Substantia nigra (tissue), 51 donors: ENCODE measurements at places on chromosomes 2 and 18.
A peak's percentile ranks its signal among the peaks of the same experiment; 100 is the strongest.

DNA sequence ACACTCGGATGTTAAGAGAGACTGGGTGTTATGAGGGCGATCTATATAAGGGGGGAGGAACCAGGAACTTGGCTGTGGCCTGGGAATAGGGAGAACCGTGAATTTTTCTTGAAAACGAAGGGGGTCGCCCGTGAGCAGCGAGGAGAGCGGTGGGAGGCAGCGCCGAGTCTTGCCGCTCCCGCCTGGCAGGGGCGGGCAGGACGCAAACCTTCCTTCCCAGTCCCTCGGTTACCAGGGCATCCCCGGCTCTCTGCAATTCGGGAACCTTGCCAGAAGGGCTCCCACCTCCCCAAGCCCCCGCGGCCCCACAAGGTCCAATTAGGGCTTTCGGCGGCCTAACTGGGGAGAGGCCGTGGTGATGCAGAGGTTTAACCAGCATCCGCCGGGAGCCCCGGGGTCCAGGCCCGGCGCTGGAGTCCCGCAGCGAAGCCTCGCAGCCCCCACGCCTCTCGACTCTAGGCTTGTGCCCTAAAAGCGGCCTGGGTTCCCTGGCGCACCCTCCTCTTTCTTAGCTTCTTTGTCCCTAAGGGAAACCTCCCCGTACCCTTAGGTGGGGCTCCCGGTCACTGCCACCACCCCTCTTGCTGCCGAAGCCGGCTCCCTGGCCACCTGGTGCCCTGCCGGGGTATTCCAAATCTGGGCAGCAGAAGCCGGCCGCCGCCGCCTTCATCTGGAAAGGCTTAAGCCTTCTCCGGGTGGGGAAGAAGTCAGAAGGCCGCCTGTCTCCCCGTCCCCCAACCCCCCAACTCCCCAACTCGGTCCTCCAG is 680 bp upstream of the FHOD3 start:
- peak; percentile 49 for DNase-seq

DNA sequence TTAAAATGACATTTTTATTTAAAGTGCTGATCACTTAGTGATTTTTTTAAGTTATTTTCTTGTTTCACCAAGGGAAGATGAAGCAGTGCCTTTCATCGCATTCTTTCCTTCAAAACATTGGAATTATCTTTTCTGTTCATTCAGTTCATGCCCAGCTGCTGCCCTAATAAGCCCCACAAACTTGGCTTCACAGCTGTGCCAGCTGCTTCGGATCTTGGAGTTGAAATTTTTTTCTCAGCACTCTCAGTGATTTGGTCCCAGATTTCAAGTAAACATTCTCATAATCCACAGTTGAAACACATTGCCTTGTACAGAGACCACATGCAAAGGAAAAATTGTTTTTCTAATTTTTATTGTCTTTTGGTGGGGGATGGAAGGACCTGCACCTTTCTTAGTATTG is 353.3 kb upstream of the LRP1B start:
- no peak for DNase-seq

GRCh38 chr2:205453202-205453601 is 229.1 kb upstream of the NRP2 start:
- DNase-seq: no peak

GRCh38 chr2:120738117-120738516 is 2.4 kb downstream of the GLI2 start:
- DNase-seq: no peak

DNA sequence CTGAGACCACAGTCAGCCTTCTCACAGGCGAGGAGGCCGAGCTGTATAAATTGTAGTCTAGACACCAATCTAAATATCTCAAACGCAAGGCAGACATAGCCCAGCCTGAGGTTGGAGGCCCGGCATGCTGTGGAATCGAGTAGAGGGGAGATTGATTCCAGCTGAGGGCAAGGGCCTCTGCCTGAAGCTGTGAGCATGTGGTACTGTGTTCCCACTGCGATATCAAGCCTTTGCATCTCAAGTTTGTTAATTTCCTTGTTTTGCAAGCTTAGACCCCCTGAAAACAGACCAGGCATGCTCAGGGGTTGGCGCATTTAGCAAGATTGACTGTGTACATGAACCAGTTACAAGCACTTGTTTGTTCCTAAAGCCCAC is 65.1 kb upstream of the FOSL2 start:
- DNase-seq: no peak

- no peak for DNase-seq
Observed at GRCh38 chr18:26397019-26397418, 151.3 kb downstream of the KCTD1 start.

GRCh38 chr2:117128461-117128860 is 686.0 kb upstream of the DDX18 start:
- no peak for DNase-seq

GRCh38 chr2:39541011-39541930 is 104.2 kb upstream of the MAP4K3 start:
- DNase-seq: no peak

- DNase-seq: no peak
Observed at GRCh38 chr18:78859686-78860085, 119.9 kb upstream of the SALL3 start.

GRCh38 chr18:10025711-10026670 is 112.2 kb downstream of the VAPA start:
- no peak for DNase-seq

DNA sequence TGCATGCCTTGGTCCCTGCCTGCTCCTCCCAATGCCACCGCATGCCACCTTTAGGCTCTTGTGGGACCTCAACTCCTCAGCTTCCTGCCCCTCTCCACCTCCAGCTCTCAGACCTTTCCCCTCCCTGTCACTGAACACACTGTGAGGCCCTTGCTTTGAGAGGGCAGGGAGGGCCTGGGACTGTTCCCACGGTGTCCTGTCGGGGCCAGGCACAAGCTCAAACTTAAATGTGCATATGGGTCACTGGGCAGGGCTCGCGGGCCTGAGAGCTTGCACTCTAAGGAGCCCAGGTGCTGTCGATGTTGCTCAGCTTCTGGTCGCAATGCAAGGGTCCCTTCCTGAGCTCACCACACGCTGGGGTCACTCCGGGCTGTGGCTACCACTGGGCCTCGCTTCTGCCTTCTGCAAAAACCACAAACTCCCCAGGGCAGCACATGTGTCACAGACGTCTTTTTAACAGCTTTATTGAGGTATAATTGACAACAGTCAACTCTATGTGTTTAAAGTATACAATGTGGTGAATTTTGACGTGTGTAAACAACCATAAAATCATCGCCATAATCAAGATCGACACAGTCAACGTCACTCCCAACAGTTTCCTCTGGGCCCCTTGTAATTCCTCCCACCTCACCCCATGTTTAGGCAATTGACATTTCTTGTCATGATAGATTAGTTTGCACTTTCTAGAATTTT is 11.9 kb upstream of the B3GNT7 start:
- DNase-seq: no peak
